RWPE2 (cell line): ENCODE measurements at places on chromosomes 5 and 9.

GRCh38 chr5:29795096-29795652 is 1398.3 kb upstream of the CDH6 start:
- DNase-seq = no peak

- DNase-seq = no peak
Observed at GRCh38 chr5:150217873-150218692, 28.2 kb downstream of the SLC6A7 start.

DNA sequence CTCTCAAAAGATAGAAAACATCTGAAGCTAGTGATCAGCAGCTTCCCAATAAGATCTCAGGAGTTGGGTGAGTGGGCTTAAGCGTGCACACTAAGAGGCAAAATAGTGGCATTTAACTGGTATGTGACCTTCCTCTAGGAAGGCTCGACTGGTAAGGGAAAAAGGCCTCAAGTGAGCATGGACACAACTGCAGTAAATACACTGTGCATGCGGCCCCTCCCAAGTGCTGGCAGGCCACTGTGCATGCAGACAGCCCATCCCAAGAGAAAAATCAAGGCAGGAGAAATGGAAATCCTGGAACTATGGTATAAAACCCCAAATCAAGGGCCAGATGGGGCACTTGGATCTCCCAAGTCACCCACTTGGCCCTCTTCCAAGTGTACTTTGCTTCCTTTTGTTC is 112.7 kb downstream of the SMC2 start:
- no peak for DNase-seq

GRCh38 chr9:127336086-127336485 is 60.9 kb upstream of the SLC2A8 start:
- no peak for DNase-seq

- no peak for DNase-seq
Observed at GRCh38 chr5:1073239-1074102, 38.4 kb downstream of the SLC12A7 start.

DNA sequence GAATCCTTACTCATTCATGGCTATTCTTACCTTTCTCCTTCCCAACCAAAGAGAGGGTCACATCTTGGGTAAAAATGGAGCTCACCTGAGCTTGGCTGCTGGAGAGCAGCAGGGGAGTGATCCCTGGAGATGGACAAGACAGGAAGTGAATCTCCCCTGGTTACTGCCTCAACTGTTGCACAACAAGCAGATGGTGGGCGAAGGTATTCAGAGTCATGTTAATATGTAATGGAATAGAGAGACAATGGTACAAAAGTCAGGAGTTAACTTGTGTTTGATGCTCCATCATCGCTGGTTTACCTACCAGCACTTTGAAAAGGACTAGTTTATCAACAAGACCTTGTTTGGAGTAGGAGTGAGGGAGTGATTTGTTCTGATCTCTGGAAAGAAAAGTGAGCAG is 13.0 kb upstream of the PLPP1 start:
- no peak for DNase-seq

DNA sequence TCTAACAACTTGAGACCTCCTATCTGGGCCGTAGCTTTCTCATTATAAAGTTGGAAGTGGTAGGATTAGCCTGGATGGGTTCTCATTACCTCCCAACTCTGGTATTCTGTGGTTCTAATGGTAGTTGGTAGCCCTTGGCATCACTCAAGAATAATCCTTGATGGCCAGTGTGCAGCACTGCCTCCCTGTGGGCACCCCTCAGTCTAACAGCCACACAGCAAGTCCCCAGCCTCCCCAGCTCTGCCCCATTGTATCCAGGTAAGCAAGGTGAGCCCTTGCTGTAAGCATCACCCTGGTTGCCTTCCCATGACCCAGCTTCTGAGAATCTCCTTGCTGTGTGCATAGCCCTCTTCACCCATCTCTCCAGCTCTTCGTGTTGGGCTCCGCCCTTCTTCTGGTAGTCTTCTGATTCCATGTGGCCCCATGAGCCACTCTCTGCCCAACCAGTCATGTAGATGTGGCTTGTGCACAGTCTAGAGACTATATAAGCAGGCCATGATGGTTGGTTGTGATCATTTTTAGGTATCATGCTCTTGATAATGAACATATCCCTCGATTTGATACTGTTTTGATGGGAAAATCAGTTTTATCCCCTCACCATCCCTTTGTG is 57.6 kb upstream of the GRHPR start:
- no peak for DNase-seq

DNA sequence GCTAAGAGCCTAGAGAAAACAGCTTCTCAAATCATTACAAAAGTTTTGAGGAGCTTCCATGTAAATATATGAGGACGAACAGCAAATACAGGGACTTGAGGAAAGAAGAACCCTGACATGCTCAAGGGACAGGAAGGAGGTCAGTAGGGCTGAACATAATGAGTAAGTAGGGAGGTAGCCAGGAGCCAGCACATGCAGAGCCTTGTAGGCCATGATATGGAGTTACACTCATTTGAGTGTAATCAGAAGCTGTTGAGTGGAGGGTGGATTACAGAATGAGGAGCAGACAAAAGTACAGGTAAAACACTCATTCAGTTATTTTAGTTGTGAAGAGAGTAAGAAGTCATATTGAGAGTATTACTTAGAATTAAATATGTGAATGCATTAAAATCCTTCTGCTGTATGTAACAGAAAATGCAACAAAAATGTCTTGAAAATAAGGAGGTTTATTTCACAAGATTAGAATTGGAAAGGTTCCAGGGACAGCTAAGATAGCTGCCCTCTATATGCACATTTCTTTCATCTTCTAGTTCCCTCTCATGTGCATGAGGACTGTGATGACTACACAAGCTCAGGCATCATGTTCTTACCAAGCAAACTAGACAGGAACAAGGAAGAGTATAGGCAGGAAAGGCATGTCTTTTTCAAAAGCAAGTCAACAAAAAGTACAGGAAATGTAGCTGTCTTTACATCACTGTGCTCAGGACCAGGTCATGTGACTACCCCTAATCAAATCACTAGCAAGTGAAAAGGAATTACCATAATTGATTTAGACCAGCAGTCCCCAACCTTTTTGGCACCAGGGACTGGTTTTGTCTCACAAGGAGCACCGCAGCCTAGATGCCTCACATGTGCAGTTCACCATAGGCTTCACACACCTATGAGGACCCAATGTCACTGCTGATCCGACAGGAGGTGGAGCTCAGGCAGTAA is 87.2 kb downstream of the TMEM232 start:
- DNase-seq = no peak

DNA sequence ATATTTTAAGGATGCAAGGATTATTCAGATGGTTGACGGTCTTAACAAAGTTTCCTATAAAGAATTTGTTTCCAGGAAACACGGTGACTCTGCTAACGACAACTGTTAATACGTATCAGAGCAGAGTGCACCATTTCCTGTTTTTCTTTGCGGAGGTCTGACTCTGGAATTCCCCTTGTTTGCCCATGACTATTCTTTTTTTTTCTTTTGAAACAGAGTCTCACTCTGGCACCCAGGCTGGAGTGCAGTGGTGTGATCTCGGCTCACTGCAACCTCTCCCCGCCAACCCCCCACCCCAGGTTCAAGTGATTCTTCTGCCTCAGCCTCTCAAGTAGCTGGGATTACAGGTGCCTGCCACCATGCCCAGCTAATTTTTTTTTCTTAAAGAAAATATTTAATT is 115.9 kb downstream of the CDC42SE2 start:
- DNase-seq = no peak

GRCh38 chr5:42396111-42396510 is 27.1 kb upstream of the GHR start:
- no peak for DNase-seq

DNA sequence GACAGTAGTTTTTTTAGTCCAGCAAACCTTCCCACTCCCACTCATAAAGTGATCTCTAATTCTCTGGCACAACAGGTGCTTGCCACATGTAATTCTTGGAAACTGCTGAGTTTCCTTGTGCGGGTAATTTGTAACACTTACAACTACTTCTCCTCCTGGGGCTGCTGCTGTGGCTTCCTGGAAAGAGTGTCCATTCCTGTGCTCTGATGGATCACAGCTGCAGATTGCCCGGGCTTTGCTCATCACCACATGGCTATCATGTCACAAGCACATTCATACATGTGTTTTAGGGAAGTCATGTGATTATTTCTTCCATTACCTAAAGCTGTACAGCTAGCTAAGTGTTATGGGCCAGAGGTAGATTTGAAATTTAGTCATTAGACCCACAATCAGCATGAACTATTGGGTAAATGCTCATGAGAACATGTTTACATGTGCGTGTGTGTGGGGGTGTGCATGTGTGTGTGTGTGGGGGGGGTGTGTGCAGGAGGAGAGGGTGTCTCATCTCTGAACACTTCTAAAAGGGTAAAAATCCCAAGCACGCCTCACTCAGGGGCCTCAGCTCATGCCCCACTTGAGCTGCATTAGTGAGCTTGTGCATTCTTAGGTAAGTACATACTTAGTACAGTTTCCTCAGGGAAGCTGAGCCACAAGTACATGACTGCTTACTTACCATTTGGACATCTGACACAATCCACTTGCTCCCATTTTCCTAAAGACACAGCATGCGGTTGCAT is 118.1 kb upstream of the CCDC112 start:
- DNase-seq = no peak

DNA sequence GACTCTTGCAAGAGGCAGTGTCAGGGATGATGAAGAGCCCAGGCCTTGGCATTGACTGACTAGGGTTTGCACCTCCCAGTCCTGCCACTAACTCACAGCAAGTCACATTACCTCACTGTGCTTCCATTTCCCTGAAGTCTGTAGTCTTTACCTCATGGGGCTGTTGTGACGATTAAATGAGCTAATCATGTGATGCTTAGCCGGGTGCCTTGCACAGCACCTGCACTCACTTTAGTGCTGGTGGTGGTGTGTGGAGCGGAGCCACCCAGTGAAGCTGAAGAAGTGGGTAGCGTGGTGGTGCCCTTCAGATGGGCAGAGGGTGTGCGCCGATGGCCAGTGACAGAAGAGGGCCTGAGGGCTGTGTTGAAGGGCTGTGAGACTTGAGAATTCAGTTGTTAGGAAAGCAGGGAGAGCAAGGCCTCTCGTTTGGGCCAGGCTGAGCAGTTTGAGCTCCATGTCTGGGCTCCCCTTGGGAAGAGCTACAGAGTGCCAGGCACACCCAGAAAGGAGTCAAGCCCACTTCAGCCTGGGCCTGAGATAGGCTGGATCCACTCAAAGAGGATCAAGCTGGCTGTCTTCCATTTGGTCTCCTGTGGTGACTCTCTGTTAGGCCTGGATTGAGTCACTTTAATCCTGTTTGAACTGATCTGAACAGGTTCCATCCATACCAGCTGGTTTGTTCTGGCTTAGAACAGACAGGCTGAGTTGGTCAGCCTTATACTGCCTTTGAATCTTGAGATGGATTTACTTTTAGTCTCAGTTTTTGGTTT is 42.5 kb downstream of the RALGPS1 start:
- no peak for DNase-seq

DNA sequence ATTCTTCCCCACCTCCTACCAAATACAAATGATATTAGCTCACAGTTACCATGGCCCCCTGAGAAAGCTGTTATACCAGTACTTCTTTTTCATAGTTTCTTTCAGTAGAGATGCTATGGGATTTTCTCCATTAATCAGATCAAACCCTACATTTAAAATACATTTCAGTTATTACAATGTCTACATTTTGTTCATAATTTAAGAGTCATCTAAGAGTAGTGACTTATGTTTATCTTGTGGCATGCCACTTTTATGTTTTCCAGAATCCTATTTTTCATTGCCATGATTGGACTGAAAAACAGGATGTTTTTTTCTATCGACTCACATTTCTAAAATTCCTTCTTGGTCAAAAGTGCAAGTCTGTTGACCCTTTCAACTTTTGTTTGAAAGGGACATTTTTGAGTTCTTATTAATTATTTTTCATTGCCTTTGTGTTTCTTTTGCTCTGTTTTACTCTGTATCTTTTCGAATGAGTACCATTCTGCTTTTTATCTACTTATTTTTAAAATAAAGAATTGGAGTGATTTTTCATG is 77.4 kb upstream of the ANXA1 start:
- no peak for DNase-seq

DNA sequence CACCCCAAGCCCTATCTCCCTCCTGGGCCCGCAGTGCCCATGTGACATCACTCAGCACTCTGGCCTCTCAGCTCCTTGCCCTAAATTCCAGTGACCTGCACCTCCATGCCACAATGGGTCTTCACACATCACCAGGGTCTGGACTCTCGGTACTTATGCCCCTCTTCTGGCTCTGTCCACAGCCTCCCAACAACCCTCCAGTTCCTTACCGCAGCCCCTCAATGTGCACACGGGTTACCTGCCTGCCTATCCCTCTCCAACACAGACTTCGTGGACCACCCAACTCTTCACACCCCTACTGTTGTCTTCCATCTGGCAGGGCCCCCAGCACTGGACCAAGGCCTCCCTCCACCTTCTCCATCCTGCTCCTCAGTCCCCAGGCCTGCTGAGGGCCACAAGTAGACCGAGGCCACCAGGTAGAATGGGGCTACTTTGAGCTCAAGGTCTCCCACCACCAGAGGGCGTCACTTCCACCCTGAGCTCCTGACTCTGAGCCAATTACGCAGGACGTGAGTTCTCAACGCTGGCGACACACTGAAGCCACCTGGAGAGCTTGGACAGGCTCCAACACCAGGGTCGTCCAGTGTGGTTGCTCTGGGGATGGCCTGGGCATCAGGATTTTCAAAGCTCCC is 172.1 kb downstream of the GABBR2 start:
- no peak for DNase-seq

DNA sequence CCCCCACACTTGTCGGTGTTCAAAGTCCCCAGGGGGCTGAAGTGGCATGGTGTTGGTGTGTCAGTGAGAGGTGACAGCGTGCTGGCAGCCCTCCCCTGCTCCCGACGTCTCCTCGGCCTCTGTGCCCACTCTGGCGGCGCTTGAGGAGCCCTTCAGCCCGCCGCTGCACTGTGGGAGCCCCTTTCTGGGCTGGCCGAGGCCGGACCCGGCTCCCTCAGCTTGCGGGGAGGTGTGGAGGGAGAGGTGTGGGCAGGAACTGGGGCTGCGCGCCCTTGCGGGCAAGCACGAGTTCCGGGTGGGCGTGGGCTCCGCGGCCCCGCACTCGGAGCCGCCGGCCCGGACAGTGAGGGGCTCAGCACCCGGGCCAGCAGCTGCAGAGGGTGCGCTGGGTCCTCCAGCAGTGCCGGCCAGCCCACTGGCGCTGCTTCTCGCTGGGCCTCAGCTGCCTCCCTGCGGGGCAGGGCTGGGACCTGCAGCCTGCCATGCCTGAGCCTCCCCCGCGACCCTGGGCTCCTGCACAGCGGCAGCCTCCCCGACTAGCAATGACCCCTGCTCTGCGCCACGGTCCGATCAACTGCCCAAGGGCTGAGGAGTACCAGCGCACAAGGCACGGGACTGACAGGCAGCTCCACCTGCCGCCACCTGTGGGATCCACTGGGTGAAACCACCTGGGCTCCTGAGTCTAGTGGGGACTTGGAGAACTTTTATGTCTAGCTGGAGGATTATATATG is 224.1 kb upstream of the RIOK2 start:
- peak; percentile 61 for DNase-seq

- DNase-seq = no peak
Observed at GRCh38 chr9:125985142-125985997, 238.2 kb downstream of the PBX3 start.

- no peak for DNase-seq
Observed at GRCh38 chr9:90504486-90504885, 138.1 kb downstream of the DIRAS2 start.

GRCh38 chr9:70760228-70760627 is 345.8 kb upstream of the KLF9 start:
- DNase-seq = no peak

GRCh38 chr9:121455527-121456239 is 44.0 kb downstream of the GGTA1 start:
- DNase-seq = no peak

GRCh38 chr5:148910686-148911361 is 84.4 kb downstream of the ADRB2 start:
- DNase-seq = peak; percentile 98

- no peak for DNase-seq
Observed at GRCh38 chr9:84821431-84821830, 151.9 kb downstream of the NTRK2 start.

GRCh38 chr5:157558681-157559080 is 16.9 kb downstream of the ADAM19 start:
- no peak for DNase-seq
